Melanocyte of skin (primary cell): ENCODE measurements at places on chromosomes 7 and 10. TPM values are rescaled to one million over a fixed set of nuclear protein-coding genes. Genes with fewer than 3 reads are reported as not detected.

The TBC1D12 gene
- total RNA-seq = 10.7 and 17.1 TPM in 2 replicates

The IKZF1 gene
- not detected in 2 replicates for total RNA-seq

The CTAGE4 gene
- 0.69 and 2.2 TPM in 2 replicates for total RNA-seq

The CCDC172 gene
- not detected in 2 replicates for total RNA-seq

The MICU1 gene
- 46.1 and 50.9 TPM in 2 replicates for total RNA-seq

The CPA4 gene
- 0.15 and 0.67 TPM in 2 replicates for total RNA-seq

The UNCX gene
- total RNA-seq = not detected in 2 replicates

The TEX36 gene
- total RNA-seq = not detected in 2 replicates

The KCNIP2 gene
- total RNA-seq = 2.0 and 2.8 TPM in 2 replicates

The PNLIPRP2 gene
- not detected in 2 replicates for total RNA-seq

The TLX1 gene
- total RNA-seq = not detected in 2 replicates

The PKD2L1 gene
- not detected in 2 replicates for total RNA-seq

The TFPI2 gene
- 3.4 and 7.3 TPM in 2 replicates for total RNA-seq

The TSPAN33 gene
- total RNA-seq = 3.1 and 11.6 TPM in 2 replicates

The FAM237B gene
- not detected in 2 replicates for total RNA-seq

The STX1A gene
- 7.0 and 8.9 TPM in 2 replicates for total RNA-seq

The DENND2A gene
- 23.4 and 23.6 TPM in 2 replicates for total RNA-seq

The TMEM140 gene
- 32.7 and 69.5 TPM in 2 replicates for total RNA-seq

The CLCN1 gene
- total RNA-seq = not detected in 2 replicates

The HSPA14 gene
- total RNA-seq = 13.1 and 17.4 TPM in 2 replicates

The HOGA1 gene
- total RNA-seq = 1.3 and 1.7 TPM in 2 replicates

The SFTPA1 gene
- not detected in 2 replicates for total RNA-seq

The ITGB1 gene
- total RNA-seq = 385 and 442 TPM in 2 replicates

The AHR gene
- 157 and 181 TPM in 2 replicates for total RNA-seq

The SEPHS1 gene
- 25.8 and 31.0 TPM in 2 replicates for total RNA-seq

The SUN3 gene
- not detected in 2 replicates for total RNA-seq

The FAM25A gene
- total RNA-seq = not detected in 2 replicates
